ENCODE measurements at places on chromosomes 16 and 17. TPM values are rescaled to one million over a fixed set of nuclear protein-coding genes. Genes with fewer than 3 reads are reported as not detected.

The CACNG5 gene
- total RNA-seq, result not detected

The SRL gene
- total RNA-seq, result not detected

The FBXL19 gene
- 65.3 TPM for total RNA-seq

GRCh38 chr17:32323811-32324491 lies 18.0 kb downstream of the C17orf75 start:
- DNase-seq, result no peak

All from epithelial cell of proximal tubule (primary cell).